NCI-H446 treated with DMSO at 0.1 percent for 48 hours (cell line): ENCODE measurements at places on chromosomes 5 and 9.

DNA sequence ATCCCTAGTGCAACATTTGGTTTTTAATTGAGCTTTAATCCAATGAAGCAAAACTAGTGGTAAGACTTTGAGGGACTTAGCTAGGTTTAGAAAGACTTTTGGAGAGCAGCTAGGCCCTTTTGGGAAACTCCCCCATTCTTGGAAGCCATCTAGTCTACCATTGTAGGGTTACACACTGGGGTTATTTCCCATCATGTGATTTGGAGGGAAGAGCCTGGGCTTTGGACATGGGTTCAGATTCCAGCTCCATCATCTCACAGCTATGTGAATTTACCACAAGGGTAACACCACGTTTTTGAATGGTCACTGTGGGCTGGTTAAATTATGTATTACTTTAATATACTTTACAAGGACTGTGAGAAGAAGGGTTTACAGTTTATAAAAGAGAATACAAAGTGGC is 18.3 kb upstream of the TNFSF15 start:
- no peak for DNase-seq

DNA sequence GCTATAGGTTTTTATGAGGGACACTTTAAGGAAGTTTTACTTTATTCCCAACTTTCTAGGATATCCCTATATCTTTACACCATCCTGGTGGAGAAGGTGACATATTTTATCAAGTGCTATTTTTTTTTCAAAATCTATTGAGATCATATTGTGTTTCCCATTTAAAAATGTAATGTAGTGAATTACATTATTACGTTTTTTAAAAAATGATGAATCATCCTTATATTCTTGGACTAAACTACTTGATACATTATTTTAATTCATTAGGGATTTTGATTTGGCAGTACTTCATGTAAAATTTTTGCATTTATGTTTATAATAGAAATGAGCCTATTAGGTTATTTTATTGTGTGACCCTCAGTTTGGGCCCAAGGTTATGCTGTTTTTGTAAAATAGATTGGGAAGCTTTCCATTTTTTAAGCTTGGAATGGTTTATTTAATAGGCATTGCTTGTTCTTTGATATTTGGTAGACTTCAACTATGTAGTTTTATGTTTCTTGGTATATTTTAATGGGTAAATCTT is 4.1 kb downstream of the TMEM38B start:
- DNase-seq: no peak

GRCh38 chr5:113213551-113214425 is 221.0 kb downstream of the TSSK1B start:
- no peak for DNase-seq

GRCh38 chr9:126384926-126385325 is 58.3 kb downstream of the MVB12B start:
- DNase-seq: no peak

- peak; percentile 24 for DNase-seq
Observed at GRCh38 chr5:150557509-150557872, 49.6 kb downstream of the NDST1 start.

DNA sequence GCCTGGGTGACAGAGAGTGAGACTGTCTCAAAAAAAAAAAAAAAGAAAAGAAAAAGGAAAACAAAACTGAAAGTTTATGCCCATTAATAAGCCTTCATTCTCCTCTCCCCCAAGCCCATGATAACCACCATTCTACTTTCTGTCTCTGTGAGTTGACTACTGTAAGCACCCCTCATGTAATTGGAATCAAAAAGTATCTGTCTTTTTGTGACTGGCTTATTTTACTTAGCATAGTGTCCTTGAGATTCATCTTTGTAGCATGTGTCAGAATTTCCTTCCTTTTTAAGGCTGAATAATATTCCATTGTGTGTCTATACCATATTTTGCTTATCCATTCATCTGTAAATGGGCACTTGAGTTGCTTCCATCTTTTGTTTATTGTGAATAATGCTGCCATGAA is 14.0 kb upstream of the TMEM171 start:
- no peak for DNase-seq
